ENCODE measurements at places on chromosomes 1 and 21.

DNA sequence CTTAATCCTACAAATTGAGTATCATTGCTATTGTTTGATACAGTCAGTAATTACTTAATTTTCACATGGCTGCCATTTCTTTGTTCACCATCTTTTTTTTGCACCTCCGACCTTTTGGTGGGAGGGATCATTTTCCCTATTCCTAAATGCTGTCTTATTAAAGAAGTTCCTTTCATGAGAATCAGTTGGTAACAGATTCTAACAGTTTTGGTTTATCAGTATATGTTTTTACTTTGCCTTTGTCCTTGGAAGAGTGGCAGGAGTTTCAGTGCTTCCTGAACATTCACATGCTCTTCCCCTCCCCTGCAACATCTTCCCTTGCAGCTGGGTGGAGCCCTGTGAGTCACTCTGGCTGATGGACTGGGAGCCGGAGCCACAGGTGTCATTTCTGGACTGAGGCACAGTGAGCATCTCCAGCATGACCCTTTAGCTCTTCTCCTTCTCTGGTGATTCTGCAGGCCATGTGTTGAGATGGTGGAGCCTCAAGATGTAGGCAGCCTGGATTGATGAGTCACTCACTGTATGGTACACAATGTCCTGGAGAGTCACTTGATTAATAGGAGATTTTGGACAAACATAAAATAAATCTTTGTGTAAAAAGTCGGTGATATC lies 217.7 kb downstream of the URB2 start:
- DNase-seq: peak; percentile 16

GRCh38 chr1:202214089-202214843 lies 20.7 kb downstream of the LGR6 start:
- DNase-seq: no peak

- DNase-seq: no peak
Measured at GRCh38 chr21:37367703-37368540, 1.3 kb downstream of the DYRK1A start.

DNA sequence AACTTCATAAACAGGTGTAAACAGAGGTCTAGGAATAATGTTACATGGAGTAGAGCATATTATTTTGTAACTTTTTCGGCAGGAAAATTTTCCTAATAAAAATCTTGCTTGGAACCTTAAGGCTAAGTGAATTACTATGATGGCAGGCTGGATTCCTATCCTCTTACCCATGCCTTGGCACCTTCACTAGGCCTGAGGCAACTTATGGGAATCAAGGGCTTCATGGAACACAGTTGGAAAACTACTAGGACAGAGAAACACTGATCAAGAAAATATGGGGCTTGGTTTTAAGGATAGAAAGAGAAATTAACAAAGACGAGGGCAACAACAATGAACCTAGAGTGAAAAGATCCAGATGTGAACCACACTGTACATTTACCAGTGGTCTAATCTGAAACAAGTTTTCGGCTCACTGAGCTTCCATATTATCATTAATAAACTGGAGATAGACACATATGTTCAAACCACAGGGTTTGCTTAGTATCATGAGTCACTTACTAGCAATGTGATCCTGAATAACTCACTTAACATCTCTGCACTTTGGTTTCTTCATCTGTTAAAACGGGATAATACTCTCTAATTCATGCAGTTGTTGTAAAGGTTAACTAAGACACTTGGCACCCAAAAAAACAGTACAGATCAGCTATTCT lies 68.5 kb downstream of the GPATCH2 start:
- no peak for DNase-seq

- DNase-seq: no peak
Measured at GRCh38 chr21:37294679-37295078, 27.5 kb upstream of the VPS26C start.

DNA sequence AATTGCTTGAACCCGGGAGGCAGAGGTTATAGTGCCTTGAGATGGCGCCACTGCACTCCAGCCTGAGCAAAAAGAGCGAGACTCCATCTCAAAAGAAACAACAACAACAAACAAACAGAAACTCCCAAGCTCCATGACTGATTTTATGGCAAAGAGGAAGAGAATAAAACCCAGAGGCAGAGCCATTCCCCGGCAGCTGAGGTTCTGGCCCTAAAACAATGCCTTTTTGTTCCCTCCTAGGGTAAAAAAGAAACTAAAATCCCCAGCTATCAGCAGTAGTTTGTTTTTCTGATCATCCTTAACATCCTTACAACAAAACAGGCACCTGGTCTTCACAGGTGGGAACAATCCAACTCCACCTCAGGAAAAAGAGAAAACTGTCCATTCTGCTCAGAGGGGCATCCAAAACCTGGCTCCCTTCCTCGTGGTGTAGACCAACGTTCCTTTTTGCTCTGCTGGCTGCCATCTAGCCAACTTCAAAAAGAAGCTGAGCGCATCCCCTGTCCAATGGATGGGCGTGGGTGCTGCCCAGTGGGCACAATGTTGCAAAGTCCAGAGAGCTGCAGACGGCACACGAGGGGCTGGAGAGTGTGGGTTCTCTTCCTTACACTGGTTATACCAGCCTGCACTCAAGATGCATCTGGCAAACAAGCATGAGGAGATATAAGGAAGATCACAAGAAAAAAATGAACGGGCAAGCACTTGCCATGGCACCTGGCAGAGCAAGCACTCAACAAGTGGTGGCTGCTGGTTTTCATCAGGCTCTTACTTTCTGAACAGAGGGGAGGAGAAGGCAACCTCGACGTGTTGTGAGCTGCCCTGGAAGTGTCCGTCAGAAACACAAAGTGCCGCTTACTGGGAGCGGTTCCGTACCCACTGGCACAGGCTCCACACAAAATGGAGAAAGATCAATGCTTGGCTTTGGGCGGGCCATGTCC lies 54.7 kb downstream of the SLC66A1 start:
- no peak for DNase-seq

DNA sequence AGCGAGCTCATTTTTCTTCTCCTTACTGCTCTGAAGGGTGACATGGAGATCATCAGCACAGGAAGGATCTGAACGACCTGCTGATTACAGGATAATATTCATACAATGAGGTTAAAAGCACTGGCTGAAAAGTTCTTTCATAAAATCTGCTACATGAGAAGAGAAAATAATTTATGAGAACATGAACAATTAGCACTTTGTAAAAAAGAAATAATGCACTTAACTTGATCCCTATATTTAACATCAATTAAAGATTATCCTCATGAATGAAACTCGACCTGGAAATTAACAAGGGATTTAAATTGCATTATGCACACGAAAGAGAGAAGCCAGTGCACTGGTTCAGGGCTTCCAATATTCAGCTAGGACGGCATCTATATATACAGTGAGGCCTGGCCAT lies 46.6 kb downstream of the RRAGC start:
- no peak for DNase-seq

- no peak for DNase-seq
Measured at GRCh38 chr1:200972985-200973742, 50.4 kb downstream of the KIF21B start.

GRCh38 chr1:36081926-36082485 lies 1.9 kb upstream of the TEKT2 start:
- no peak for DNase-seq

GRCh38 chr1:30596470-30596869 lies 126.9 kb downstream of the MATN1 start:
- DNase-seq: no peak

DNA sequence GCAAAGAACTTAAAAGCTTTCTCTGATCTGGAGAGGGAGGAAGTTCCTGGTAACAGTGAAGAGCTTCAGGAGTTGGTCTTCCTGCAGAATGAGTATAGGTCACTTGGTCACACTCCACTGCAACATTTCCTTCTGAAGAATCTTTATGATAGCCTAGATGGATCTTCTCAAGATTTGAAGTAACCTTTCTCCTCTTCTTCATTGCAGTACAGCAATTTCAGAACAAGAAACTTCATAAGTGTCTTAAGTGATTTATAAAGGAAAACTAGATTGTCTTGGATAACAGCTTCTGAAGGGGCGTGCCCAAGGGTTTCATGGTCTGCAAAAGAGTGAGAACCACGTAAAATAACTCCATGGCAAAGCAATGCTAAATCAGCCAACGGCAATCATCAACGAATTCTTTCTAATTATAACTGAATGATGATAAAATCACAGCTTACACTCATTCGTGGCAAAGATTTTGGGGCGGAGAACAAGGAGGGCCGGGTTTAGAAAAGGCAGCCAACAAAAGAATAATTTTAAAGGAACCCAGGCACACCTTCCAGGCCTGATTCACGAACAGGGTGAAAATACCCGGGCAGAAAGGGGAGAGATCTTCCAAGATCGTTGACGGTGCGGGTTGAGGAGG lies 53.9 kb upstream of the ASPM start:
- no peak for DNase-seq

DNA sequence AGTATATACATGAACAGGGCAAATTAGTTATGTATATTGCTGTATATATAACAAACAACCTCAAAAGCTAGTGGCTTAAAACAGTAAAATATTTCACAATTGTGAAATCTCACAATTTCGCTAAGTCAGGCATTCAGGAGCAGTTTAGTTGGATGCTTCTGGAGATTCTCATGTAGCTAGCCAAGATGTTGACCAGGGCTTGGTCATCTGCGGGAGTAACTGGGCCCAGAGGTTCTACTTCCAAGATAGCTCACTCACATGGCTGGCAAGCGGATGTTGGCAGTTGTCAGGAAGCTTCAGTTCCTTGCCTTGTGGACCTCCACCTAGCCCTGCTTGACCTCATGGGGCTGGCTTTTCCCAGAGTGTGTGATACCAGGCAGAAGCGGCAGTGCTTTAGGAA lies 95.6 kb downstream of the TTC3 start:
- DNase-seq: no peak

GRCh38 chr21:17602874-17603273 lies 9.8 kb downstream of the BTG3 start:
- no peak for DNase-seq

DNA sequence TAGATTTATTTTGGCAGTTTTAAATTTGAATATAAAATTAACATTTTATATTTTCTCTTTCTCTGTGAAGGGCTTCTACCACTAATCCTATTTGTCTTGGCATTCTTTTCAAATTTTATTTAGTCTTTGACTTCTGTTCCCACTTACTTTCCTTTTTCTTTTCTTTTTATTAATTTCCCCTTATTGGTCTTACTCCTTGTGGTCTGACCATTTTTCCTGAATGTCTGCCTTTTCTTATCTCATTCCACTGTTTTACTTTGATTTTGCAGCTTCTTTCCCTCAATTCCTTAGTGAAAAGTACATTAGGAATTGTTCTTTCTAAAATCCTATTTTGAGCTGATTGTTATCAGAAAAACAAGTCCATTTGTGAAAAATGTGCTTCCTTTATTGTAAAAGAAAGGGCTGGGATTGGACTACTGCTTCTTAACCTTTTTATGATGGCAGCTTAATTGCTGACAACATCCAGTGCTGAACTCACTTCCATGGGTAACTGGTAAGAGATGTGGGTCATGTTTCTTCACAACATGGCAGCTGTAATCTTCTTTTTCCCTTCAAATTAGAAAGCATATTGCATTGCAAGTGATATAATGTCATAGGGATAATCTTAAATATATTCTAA lies 284.6 kb downstream of the DNM3 start:
- DNase-seq: no peak

GRCh38 chr1:1176931-1177330 lies 3.3 kb downstream of the TTLL10 start:
- no peak for DNase-seq

GRCh38 chr1:9654834-9655723 lies 3.5 kb downstream of the PIK3CD start:
- DNase-seq: no peak

- DNase-seq: peak; percentile 36
Measured at GRCh38 chr1:54070171-54070837, 16.9 kb downstream of the TCEANC2 start.

DNA sequence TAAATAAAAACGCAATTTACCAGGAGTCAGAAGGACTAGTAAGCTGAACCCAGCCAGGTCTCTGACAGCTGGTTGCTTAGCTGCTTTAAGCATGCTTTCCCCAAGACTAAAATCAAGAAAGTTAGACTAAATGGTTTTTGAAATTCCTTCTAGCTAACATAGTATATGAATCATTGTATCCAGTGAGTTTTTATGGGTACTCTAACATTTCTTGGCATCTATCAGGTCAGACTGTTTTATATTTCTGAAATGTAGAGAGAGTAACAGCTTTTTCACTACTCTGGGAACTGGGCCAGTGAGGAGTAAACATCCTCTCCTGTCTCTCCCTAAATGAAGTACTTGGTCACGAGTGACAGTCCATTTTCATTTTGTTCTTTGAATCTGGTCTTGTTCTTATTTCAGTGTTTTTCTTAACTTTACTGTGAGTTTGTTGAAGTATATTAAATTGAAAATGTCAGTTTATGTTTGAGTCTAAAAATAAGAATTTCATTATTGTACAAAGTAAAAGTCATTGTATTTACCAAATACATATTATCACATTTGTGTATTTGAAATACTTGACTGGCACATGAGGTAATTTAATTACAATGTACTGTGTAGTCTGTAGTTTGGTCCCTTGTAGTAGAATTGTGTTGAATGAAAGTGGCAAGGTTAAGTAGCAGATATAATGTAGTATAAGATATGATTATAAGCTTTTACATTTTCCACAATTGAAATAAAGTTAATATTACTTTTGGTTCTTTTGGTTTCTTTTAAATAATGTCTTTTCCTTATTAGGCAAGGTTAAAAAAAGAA lies 47.6 kb downstream of the PKN2 start:
- no peak for DNase-seq

GRCh38 chr1:84370266-84370665 lies 28.0 kb upstream of the DNASE2B start:
- no peak for DNase-seq

DNA sequence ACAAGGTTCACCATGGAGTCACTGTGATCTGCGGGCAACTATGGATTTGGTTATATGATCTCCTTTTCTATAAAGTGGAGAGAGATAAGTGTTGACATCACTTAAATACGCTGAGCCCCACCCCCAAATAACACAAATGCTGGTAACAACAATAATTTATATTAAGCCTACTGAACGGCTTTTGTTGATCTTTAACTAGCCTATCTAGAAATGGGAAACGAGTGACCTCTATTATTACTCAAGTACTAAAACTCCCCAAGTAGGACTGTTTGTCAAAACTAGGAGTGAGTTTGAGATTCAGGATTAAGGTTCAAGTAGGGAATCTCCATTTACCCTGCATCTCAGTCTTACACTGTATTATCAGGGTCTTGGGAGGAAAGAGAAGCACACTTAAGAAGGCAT lies 52.2 kb downstream of the MAP3K7CL start:
- no peak for DNase-seq

- DNase-seq: no peak
Measured at GRCh38 chr1:87212431-87213134, 116.1 kb upstream of the LMO4 start.

GRCh38 chr1:8782001-8782620 lies 35.3 kb downstream of the RERE start:
- no peak for DNase-seq

DNA sequence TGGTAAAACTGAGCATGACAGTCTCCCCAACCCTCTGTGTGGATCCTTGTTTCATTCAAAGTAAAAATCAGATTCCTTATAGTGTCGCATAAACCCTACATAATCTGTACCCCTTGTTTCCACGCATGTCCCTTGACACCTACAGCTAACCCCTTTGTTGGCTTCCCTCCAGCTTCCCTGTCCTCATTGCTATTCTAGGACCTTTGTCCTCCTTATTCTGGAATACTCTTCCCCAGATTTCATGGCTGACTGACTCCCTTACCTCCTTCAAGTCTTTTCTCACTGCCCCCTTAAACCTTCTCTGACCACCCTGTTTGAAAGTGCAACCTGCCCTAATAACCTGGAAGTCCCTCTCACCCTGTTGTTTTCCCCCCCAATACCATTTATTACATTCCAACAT lies 4.0 kb downstream of the RNF11 start:
- no peak for DNase-seq

Measured in NCI-H2107 (cell line).